ENCODE measurements at places on chromosomes 6 and 20.

DNA sequence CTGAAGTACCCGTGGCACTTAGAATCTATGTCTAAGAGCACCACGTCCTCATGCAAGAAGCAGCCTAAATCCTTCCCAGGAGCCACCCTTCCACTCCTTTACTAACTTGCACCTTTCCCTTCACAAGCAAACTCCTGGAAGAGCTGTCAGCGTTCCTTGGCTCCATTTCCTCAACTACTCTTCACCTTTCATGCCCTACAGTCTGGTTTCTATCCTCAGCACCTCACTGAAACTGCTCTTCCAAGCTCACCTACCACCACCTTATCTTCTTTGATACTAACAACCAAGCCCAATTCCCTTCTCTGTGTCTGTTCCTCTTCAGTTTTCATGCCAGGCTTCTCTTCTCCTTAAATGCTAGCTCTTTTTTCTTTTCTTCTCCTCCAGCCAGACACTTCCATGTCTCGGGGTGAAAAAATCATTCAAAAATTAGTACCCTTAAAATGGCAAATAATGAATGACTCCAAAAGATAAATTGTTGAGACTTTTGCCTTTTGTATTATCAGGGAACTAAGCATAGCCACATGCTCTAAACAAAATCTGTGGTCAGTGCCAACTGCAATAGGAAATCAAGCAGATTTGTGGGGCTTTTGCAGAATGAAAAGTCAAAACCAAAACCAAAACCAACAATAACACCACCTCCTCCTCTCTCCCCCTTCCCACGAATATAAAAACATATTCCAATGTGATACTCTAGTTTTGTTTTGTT, 149.6 kb upstream of the KCNK16 start:
- no peak for DNase-seq
- no peak overlapping the region for H3K27ac ChIP-seq
- peaks cover 4% of the 10 kb centered on the region for H3K27me3 ChIP-seq
- no peaks in the 10 kb centered on the region for H3K36me3 ChIP-seq

DNA sequence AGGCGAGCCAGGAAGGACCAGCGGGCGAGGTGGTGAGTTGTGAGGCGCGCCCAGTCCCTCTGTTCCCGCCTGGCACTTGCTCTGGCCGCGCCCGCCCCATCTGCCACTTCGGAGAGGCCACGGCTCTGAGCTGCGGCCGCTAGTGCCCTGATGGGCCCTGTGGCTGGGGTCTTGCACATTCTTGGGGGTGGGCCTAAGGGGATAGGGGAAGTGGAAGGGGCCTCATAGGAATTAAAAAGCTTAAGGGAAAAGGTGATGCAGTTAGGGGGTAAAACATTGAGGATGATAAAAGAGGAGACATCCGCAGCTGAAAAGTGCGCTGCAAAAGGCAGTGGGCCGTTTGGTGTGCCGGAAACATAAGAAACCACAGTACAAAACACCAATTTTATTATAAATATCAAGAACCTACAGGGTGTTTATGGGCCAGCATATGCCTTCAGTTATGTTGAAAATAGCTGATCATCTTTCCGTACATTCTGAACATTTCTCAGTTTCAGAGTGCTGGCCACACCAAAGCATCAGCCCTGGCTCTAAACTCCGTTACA, 1.1 kb upstream of the PSMB8 start:
- peaks cover 10% of the 10 kb centered on the region for H3K36me3 ChIP-seq
- H3K4me3 ChIP-seq, result peak overlapping the region; percentile 96
- H3K27me3 ChIP-seq, result peaks cover 78% of the 10 kb centered on the region
- peaks cover 8% of the 10 kb centered on the region for H3K4me1 ChIP-seq
- peak overlapping the region; percentile 84 for H3K27ac ChIP-seq

GRCh38 chr6:37792457-37793033, 27.0 kb upstream of the ZFAND3 start:
- peaks cover 17% of the 10 kb centered on the region for H3K4me1 ChIP-seq
- no peaks in the 10 kb centered on the region for H3K36me3 ChIP-seq
- no peak overlapping the region for H3K27ac ChIP-seq
- H3K4me3 ChIP-seq, result no peak overlapping the region
- DNase-seq, result no peak
- no peaks in the 10 kb centered on the region for H3K27me3 ChIP-seq

DNA sequence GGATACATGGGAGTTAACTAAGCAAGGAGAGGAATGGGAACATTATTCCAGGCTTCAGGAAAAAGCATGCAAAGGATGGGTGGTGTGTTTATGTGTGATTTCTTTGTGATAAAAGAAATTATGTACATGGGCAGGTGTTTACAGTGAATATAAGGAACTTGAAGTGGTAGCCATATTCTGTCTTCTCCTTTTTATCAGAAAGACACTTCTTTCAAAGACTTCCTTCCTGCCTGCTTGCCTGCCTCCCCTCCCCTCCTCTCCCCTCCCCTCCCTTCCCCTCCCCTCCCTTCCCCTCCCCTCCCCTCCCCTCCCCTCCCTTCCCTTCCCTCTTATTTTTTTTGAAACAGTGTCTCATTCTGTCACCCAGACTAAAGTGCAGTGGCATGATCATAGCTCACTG, 14.4 kb downstream of the CYB5R4 start:
- no peak overlapping the region for H3K4me3 ChIP-seq
- no peak for DNase-seq
- H3K27me3 ChIP-seq, result no peaks in the 10 kb centered on the region
- H3K4me1 ChIP-seq, result no peaks in the 10 kb centered on the region

DNA sequence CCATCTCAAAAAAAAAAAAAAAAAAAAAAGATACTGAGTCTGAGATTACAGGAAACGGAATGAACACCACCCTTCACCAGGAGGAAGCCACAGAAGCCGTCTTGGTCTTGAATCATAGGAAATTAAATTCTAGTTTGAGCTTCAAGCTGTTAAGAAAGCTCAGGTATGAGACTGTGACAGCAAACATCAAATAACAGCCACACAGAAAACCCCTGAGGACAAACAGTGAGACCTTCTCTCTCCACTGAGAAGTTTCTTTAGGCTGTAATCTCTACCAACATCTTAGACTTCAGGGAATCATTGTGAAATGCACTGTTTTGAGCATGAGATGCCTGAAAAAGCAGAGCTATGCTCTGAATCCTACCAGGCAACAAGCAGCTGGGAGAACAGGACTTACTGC, 30.8 kb downstream of the PDE10A start:
- H3K4me3 ChIP-seq, result peak overlapping the region; percentile 21
- no peaks in the 10 kb centered on the region for H3K27me3 ChIP-seq
- no peaks in the 10 kb centered on the region for H3K36me3 ChIP-seq
- DNase-seq, result no peak
- peaks cover 47% of the 10 kb centered on the region for H3K4me1 ChIP-seq

DNA sequence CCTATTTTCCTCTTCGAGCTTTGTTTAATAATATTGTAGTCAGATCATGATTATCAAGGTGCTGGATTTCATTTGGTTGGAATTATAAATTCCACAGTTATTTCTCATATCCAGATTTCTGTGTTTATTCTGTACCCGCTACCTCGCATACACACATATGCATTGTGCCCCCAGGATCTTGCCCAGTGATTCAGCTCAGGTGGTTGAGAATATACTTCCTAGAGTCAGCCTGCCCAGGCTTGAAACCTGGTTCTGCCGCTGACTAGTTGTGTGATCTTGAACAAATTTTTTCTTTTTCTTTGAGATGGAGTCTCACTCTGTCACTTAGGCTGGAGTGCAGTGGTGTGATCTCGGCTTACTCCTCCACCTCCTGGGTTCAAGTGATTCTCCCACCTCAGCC, 14.7 kb downstream of the GINM1 start:
- no peak overlapping the region for H3K4me3 ChIP-seq
- no peak overlapping the region for H3K27ac ChIP-seq
- no peaks in the 10 kb centered on the region for H3K4me1 ChIP-seq
- H3K27me3 ChIP-seq, result no peaks in the 10 kb centered on the region
- DNase-seq, result no peak

GRCh38 chr20:53020834-53021233, 48.7 kb downstream of the TSHZ2 start:
- H3K27ac ChIP-seq, result no peak overlapping the region
- H3K4me3 ChIP-seq, result no peak overlapping the region
- H3K36me3 ChIP-seq, result peaks cover 35% of the 10 kb centered on the region
- peaks cover 42% of the 10 kb centered on the region for H3K4me1 ChIP-seq

DNA sequence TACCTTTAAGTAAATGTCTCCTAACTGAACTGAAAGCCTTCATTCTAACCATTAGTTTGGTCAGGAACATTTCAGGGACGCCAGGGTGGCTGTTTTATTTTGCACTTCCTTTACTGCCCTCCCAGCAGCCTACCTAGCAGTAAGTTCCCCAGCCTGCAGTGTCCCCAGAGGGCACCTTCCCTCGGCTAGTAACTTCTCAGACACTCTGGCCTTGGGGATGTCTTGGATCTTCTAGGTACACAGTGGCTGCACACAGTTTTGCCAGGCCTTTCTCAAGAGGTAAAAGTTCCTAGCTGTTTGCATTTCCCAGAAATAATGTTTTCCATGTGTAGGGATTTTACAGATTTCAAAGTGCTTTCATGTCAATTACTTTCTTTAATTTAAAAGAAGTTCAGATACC, 378 bp upstream of the LAMA2 start:
- DNase-seq, result no peak
- H3K27ac ChIP-seq, result peak overlapping the region; percentile 3
- H3K36me3 ChIP-seq, result no peaks in the 10 kb centered on the region
- H3K27me3 ChIP-seq, result peaks cover 28% of the 10 kb centered on the region

- peaks cover 64% of the 10 kb centered on the region for H3K36me3 ChIP-seq
- no peak overlapping the region for H3K4me3 ChIP-seq
- H3K4me1 ChIP-seq, result peaks cover 27% of the 10 kb centered on the region
- H3K27me3 ChIP-seq, result no peaks in the 10 kb centered on the region
- H3K27ac ChIP-seq, result peak overlapping the region; percentile 88
These were observed 46.3 kb downstream of the EZR start for GRCh38 chr6:158772851-158773371.

DNA sequence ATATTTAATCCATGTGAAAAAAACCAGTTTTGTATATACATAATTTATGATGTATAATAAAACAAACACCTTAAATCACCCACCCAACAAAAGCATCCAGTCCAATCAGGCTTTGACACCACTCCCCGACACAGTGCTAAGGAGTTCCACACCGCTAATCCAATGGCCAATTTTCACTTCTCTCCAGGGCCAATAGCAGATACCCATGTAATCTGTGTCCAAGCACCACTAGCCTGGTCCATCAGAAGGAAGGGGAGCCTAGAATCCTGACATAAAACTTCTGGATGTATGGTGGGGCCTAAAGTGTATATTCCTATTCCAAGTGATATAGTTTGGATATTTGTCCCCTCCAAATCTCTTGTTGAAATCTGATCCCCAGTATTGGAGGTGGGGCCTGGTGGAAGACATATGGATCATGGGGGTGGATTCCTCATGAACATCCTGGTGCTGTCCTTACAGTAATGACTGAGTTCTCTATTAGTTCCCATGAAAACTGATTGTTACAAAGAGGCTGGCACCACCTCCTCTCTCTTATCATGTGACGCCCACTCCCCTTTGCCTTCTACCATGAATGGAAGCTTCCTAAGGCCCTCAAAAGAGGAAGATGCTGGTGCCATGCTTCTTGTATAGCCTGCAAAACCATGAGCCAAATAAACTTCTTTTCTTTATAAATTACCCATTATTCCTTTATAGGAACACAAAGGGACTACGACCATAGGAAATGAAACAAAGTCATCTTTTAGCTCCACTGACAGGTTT, 20.8 kb downstream of the RALGAPA2 start:
- H3K36me3 ChIP-seq, result no peaks in the 10 kb centered on the region
- H3K27ac ChIP-seq, result no peak overlapping the region
- H3K4me1 ChIP-seq, result peaks cover 6% of the 10 kb centered on the region
- no peaks in the 10 kb centered on the region for H3K27me3 ChIP-seq
- no peak overlapping the region for H3K4me3 ChIP-seq

- no peak overlapping the region for H3K27ac ChIP-seq
- H3K36me3 ChIP-seq, result no peaks in the 10 kb centered on the region
- no peak for DNase-seq
These were observed 11.4 kb downstream of the CRISP3 start for GRCh38 chr6:49732781-49733180.

GRCh38 chr6:145383428-145383827, 351.9 kb downstream of the EPM2A start:
- no peaks in the 10 kb centered on the region for H3K4me1 ChIP-seq
- no peak overlapping the region for H3K4me3 ChIP-seq
- peaks cover 4% of the 10 kb centered on the region for H3K36me3 ChIP-seq
- no peaks in the 10 kb centered on the region for H3K27me3 ChIP-seq
- no peak for DNase-seq

DNA sequence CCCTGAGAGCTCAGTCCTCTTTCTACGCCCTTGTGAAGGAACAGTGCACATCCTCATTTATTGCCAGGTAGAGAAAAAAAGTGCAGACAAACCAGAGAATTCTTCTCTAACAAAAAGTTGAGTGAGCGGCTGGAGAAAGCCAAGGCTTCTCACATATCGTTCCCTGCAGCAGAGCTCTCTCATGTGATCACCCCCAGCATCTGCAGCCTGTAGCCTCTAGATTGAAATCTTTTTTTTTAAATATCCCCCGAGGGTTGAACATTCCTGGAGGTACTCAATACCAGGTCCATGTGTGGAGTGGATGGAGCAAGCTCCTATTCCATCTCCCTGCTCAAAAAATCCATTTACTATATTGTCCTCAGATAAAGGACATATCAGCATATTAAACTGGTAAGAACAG, 22.9 kb upstream of the ZNF133 start:
- peak overlapping the region; percentile 3 for H3K27ac ChIP-seq
- DNase-seq, result no peak

- peak within 1 kb of the TSS; percentile 42 for H3K27ac ChIP-seq
- peak within 1 kb of the TSS; percentile 91 for H3K4me3 ChIP-seq
- H3K36me3 ChIP-seq, result no peaks in the 10 kb centered on the region
- H3K27me3 ChIP-seq, result no peaks in the 10 kb centered on the region
- no peak for DNase-seq
- H3K4me1 ChIP-seq, result peaks cover 19% of the 10 kb centered on the region
These were observed at the start of gene BMP5 for GRCh38 chr6:55875400-55875799. Gene BMP5, minus strand, starts transcription at chr6:55875590. Its CDS starts 725 bp downstream, at chr6:55874865.

- H3K27ac ChIP-seq, result no peak overlapping the region
- H3K4me3 ChIP-seq, result no peak overlapping the region
- DNase-seq, result no peak
- H3K4me1 ChIP-seq, result no peaks in the 10 kb centered on the region
- H3K27me3 ChIP-seq, result no peaks in the 10 kb centered on the region
These were observed 831.0 kb downstream of the C6orf118 start for GRCh38 chr6:164478426-164478825.

GRCh38 chr6:45946352-45946751, 69.3 kb downstream of the CLIC5 start:
- peaks cover 7% of the 10 kb centered on the region for H3K36me3 ChIP-seq
- no peak overlapping the region for H3K4me3 ChIP-seq
- DNase-seq, result no peak
- no peaks in the 10 kb centered on the region for H3K27me3 ChIP-seq

DNA sequence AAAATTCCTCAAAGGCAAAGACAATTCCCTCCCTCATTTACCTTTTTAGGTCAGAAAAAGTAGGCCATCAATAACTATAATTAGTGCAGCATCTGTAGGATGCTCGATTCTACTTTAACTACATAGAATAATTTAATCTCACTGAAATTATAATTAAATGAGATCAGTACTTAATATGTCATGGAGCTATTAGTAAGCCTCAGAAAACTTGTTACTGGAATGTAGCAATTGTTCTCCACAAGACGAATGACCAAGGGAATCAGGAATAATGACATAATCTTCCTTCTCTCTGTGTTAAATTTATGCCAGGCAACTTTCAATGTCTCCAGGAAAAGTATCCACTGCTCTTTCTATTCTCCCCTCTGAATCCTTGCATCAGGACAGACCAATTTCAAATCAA, 34.1 kb downstream of the SESN1 start:
- H3K4me1 ChIP-seq, result peaks cover 10% of the 10 kb centered on the region
- H3K4me3 ChIP-seq, result no peak overlapping the region
- DNase-seq, result no peak
- H3K27me3 ChIP-seq, result no peaks in the 10 kb centered on the region

- DNase-seq, result no peak
- H3K27ac ChIP-seq, result no peak overlapping the region
- H3K36me3 ChIP-seq, result no peaks in the 10 kb centered on the region
- H3K4me3 ChIP-seq, result no peak overlapping the region
- peaks cover 8% of the 10 kb centered on the region for H3K27me3 ChIP-seq
- H3K4me1 ChIP-seq, result peaks cover 11% of the 10 kb centered on the region
These were observed 420.5 kb upstream of the SULF2 start for GRCh38 chr20:48205786-48206185.

Measured in type B pancreatic cell (in vitro differentiated cells).